ENCODE measurements at places on chromosomes 11 and 22. TPM values are rescaled to one million over a fixed set of nuclear protein-coding genes. Genes with fewer than 3 reads are reported as not detected.

GRCh38 chr11:78030429-78031325 is 7.6 kb upstream of the KCTD14 start:
- no peak for DNase-seq

- no peak for DNase-seq
Observed at GRCh38 chr22:41989246-41989645, 9.3 kb upstream of the WBP2NL start.

- no peak for DNase-seq
Observed at GRCh38 chr11:65849771-65850216, 8.2 kb downstream of the CFL1 start.

The WBP2NL gene
- total RNA-seq: 0.94 TPM

DNA sequence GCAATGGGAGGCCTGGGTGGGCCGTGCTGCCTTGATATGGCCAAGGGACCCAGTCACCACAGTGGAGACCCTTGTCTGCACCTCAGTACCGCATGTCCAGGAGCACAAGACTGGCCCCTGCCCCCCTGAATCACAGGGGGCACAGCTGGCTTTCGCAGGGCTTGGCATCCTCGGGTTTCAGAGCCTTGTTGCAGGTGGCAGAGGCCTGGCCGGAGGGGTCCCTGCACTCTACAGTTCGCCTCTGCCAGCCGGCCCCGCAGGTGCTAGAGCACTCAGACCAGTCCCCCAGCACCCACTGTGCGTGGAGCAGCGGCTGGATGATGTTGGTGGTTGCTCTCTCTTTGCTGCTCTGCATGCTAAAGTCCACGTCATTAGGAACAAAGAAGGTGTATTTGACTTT is 23.0 kb downstream of the ADAMTS8 start:
- DNase-seq: no peak

DNA sequence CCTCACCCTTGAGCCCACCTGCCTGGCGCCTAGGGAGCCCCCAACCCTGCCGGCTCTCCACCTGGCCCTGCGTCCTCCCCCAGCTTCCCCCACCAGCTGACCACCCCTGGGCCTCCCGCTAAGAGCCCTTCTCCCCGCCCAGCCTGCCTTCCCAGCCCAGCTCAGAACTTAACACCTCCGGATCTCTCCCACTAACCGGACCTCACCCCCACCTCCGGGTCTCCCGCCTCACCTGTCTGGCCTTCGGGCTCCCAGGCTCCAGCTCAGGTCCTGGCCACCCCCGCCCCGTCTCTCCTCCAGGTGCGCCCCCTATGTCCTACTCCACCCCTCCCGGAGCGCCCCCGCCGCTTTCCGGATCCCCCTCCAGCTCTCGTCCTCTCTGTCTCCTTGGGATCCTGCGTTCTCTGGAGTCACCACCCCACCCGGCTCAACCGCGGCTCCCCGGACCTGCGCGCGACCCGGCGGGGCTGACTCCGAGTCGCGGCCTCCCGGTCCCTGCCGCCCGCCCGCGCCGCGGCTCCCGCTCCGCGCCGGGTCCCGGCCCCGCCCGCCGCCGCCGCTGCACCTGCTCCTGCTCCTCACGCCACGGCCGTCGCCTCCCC is at the start of gene KCNJ11:
Gene KCNJ11, minus strand, starts transcription at position 51 of the 602 bp plus-strand sequence. CDS start 568 bp downstream, outside the sequence.
- DNase-seq: no peak

GRCh38 chr11:14136561-14136960 is 174.0 kb downstream of the SPON1 start:
- no peak for DNase-seq

The GGT5 gene
- not detected for total RNA-seq

The ANGPTL5 gene
- not detected for total RNA-seq

- DNase-seq: no peak
Observed at GRCh38 chr11:120563703-120564572, 52.4 kb downstream of the GRIK4 start.

The OOSP4B gene
- not detected for total RNA-seq

The CADM1 gene
- total RNA-seq: 89.7 TPM

The CLDN5 gene
- total RNA-seq: not detected

DNA sequence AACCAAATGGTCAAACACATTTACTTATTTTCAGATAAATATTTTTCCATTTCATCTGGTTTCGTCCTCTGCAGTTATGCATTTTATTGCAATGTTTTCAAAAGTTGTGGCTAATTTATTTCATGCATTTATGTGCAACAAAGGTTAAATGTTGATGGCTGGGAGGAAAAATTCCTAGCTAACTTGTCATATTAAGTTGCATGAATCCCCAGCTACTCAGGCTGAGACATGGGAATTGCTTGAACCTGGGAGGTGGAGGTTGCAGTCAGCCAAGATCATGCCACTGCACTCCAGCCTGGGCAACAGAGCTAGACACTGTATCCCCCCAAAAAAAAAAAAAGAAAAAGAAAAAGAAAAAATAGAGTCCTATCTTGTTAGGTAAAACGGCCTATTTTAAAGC is 1862.4 kb upstream of the RAG2 start:
- DNase-seq: no peak

The ROM1 gene
- total RNA-seq: 1.2 TPM

The CBLIF gene
- total RNA-seq: not detected

GRCh38 chr22:29201782-29202181 is 3.9 kb upstream of the EMID1 start:
- DNase-seq: no peak

- no peak for DNase-seq
Observed at GRCh38 chr11:12276356-12276755, 101.0 kb upstream of the PARVA start.

- DNase-seq: peak; percentile 75
Observed at GRCh38 chr22:35726933-35727332, 9.3 kb downstream of the APOL5 start.

Data from OCI-LY7 (cell line).